ENCODE measurements at places on chromosomes 11 and 22.

GRCh38 chr11:1353383-1354124 lies 36.2 kb upstream of the BRSK2 start:
- no peak overlapping the region for H3K4me3 ChIP-seq
- no peaks in the 10 kb centered on the region for H3K4me1 ChIP-seq
- H3K27ac ChIP-seq: no peak overlapping the region
- no peaks in the 10 kb centered on the region for H3K36me3 ChIP-seq
- DNase-seq: no peak

GRCh38 chr11:9802291-9802861 lies 138.5 kb downstream of the SWAP70 start:
- H3K27ac ChIP-seq: peak overlapping the region; percentile 68

- no peak overlapping the region for H3K27ac ChIP-seq
- no peaks in the 10 kb centered on the region for H3K27me3 ChIP-seq
- H3K4me3 ChIP-seq: no peak overlapping the region
- no peak for DNase-seq
- peaks cover 4% of the 10 kb centered on the region for H3K36me3 ChIP-seq
- no peaks in the 10 kb centered on the region for H3K4me1 ChIP-seq
Measured at GRCh38 chr11:82976786-82977185, 75.2 kb downstream of the DDIAS start.

- DNase-seq: peak; percentile 68
- no peaks in the 10 kb centered on the region for H3K27me3 ChIP-seq
- H3K4me3 ChIP-seq: no peak overlapping the region
- H3K27ac ChIP-seq: no peak overlapping the region
- no peaks in the 10 kb centered on the region for H3K36me3 ChIP-seq
- H3K4me1 ChIP-seq: peaks cover 5% of the 10 kb centered on the region
Measured at GRCh38 chr22:33781411-33781810, 138.9 kb downstream of the LARGE1 start.

DNA sequence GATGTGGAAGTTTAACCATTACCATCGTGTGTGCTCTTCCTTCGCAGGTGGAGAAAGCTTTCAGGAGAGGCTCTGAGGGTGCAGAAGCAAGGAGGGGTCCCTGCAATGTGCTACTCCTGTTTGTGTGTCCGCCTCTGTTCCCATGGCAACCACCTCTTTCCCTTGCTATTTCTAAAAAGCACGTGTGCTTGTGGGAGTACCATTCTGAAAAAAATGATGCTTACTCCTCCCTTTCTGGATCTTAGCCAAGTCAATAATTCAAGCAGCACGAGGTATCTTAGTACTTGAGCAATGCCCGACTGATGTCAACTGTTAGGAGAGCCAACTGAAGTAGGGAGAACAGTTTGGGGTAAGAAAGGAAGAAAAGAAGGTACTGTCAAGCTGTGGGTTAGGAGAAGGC lies 628.7 kb downstream of the NTM start:
- no peak overlapping the region for H3K27ac ChIP-seq
- no peaks in the 10 kb centered on the region for H3K4me1 ChIP-seq
- H3K27me3 ChIP-seq: no peaks in the 10 kb centered on the region
- no peak overlapping the region for H3K4me3 ChIP-seq
- DNase-seq: peak; percentile 32

DNA sequence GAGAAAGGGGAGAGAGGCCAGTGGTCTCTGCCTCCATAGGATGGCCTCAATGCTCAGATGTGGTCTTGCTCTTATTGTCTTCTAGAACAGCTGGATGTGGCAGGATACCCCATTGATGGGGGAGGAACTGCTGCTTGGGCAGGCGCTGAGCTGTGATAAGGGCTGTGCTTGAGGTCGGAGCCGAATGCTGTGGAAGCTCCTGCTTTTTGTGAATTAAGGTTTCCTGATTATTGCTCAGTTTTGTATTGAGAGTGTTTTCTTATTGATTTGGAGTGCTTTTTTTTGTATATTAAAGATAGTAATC lies 57.2 kb downstream of the CABIN1 start:
- no peak overlapping the region for H3K27ac ChIP-seq
- H3K36me3 ChIP-seq: peaks cover 67% of the 10 kb centered on the region
- H3K27me3 ChIP-seq: no peaks in the 10 kb centered on the region
- H3K4me3 ChIP-seq: no peak overlapping the region

DNA sequence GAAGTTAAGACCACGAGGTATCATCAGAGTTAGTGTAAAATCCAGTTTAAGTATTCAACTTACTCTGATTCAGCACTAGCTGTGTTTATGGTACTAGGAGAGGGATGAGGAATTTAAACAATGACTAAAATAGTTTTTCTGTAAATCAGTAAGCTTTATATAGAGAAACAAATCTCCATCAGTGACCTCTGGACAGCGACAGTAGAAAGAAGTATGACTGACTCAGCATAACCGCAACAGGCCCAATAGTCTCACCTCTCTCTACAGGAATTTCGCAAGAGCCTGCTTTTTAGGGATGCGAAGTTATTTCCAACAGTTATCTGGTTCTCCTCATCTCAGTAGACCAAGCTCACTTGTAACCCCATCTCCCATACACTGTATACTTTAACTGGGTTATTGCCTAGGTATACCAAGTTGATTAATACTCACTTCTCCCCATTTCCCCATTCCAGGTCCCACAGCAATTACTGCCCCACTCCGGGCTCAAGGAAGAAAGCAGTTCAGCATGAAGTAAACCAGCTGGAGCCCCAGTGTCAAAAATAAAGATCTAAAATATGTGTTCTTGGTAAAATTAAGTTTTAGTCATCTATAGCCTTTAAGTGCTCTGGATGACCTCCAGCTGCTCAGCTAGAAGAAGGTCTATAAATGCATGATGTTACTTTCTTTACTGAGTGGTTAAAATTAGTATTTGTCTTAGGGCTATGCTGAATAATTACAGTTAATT lies 770.6 kb upstream of the CCDC90B start:
- H3K4me3 ChIP-seq: no peak overlapping the region
- H3K27me3 ChIP-seq: no peaks in the 10 kb centered on the region
- H3K36me3 ChIP-seq: no peaks in the 10 kb centered on the region
- no peak for DNase-seq

DNA sequence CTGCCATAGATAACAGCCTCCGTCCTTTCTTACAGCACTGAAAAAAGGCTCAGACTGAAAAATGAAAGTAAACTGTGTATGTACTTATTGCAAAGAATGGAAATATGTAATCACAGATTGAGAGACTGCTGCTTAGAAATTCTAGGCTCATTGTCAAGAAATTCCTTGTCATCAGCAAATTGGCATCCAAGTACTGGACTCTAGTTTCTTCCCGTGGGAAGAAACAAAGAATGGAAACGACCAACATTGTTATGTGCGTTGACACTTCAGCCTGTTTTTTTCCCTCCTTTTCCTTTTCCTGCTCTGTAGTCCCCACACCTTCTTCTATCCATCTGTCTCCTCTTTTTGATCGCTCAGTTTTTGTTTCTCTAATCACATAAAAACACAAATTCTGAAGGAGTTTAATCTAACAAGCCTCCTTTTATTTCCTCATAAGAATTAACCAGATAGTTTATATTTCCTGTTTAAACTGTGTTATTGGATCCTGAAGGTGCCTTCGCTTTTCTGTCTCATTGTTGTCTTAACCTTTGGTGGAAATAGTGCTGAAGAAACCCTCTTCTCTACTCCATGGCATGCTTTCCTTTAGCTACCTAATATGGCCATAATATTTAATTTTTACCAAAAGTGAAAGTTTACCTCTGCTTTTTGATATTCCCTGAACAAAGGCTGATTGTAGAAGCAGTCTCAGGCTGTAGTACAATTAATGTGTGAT lies 20.0 kb upstream of the CASP12 start:
- H3K4me3 ChIP-seq: peak overlapping the region; percentile 54
- peaks cover 2% of the 10 kb centered on the region for H3K4me1 ChIP-seq
- no peaks in the 10 kb centered on the region for H3K27me3 ChIP-seq

- H3K27me3 ChIP-seq: no peaks in the 10 kb centered on the region
- H3K4me1 ChIP-seq: no peaks in the 10 kb centered on the region
- DNase-seq: no peak
- H3K36me3 ChIP-seq: no peaks in the 10 kb centered on the region
- no peak overlapping the region for H3K27ac ChIP-seq
Measured at GRCh38 chr11:5267033-5267563, 2.6 kb downstream of the HBE1 start.

DNA sequence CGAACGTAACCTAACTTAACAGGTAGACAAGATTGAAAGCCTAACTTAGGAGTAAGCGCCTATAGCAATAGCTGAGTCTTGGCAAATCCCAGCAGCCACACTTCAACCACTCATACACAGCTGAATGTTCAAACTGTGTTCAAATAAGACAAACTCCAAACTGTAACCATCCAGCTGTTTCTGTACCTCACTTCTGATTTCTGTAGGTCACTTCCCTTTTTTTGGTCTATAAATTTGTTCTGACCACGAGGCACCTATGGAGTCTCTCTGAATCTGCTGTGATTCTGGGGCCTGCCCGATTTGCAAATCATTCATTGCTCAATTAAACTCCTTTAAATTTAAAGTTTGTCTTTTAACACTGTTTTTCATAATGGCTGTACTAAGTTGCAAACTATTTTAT lies 8.2 kb upstream of the TENM4 start:
- no peaks in the 10 kb centered on the region for H3K27me3 ChIP-seq
- H3K27ac ChIP-seq: no peak overlapping the region
- H3K36me3 ChIP-seq: no peaks in the 10 kb centered on the region
- H3K4me1 ChIP-seq: no peaks in the 10 kb centered on the region

DNA sequence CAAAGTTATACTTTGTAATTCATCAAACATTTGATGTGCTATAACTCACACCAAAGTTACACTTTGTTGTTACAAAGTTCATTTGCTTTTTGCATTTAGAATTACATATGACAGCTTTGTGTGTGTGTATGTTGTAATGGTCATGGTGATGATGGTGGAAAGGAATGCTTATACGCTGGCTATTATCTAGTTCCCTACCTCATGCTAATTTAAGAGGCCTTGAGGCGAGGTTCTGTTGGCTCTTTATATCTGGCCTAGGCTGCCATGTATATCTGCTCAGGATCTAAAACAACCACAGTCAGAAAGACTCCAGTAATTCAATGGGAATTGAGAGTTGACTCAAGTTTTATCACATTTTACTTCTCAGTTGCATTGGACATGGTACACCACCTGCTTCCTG lies 123.4 kb downstream of the SLC17A6 start:
- no peaks in the 10 kb centered on the region for H3K4me1 ChIP-seq
- H3K4me3 ChIP-seq: no peak overlapping the region
- H3K36me3 ChIP-seq: no peaks in the 10 kb centered on the region
- no peak for DNase-seq

- H3K4me1 ChIP-seq: peaks cover 79% of the 10 kb centered on the region
- peak overlapping the region; percentile 48 for H3K4me3 ChIP-seq
- peaks cover 18% of the 10 kb centered on the region for H3K36me3 ChIP-seq
- H3K27ac ChIP-seq: peak overlapping the region; percentile 73
Measured at GRCh38 chr11:69010361-69010891, 2.6 kb downstream of the MRGPRF start.

DNA sequence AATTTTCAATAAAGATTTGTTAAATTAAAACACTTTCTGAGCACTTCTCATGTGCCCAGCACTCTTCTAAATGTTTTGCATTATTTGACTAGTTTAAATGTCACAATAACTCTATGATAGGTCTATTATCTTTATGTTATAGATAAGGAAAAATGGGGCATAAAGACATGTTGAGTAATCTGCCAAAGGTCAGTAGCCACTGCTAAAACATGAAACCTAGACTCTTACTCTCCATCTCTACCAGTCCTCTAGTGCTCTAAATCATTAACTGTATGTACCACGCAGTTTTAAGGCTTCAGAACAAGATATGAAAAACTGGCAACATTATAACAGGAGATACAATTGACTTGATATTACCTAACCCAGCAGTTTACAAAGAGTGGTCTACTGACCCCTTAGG lies 6.9 kb downstream of the RAB6A start:
- DNase-seq: no peak
- no peak overlapping the region for H3K27ac ChIP-seq

GRCh38 chr11:101866619-101867491 lies 48.0 kb upstream of the CEP126 start:
- DNase-seq: peak; percentile 53
- H3K27ac ChIP-seq: no peak overlapping the region
- H3K36me3 ChIP-seq: no peaks in the 10 kb centered on the region
- H3K4me1 ChIP-seq: no peaks in the 10 kb centered on the region
- no peaks in the 10 kb centered on the region for H3K27me3 ChIP-seq
- no peak overlapping the region for H3K4me3 ChIP-seq

- no peaks in the 10 kb centered on the region for H3K4me1 ChIP-seq
- no peaks in the 10 kb centered on the region for H3K27me3 ChIP-seq
- no peak overlapping the region for H3K27ac ChIP-seq
- peak; percentile 31 for DNase-seq
- H3K4me3 ChIP-seq: no peak overlapping the region
Measured at GRCh38 chr11:124518989-124519451, 24.4 kb downstream of the OR8B12 start.

Measured in muscle of leg (tissue), 16 donors.